Stimulated activated CD4-positive, alpha-beta T cell treated with anti-CD3 and anti-CD28 coated beads, Interleukin-15, amount 100 ng/mL, for 1 hour (primary cell): ENCODE measurements at places on chromosomes 1 and 21.

DNA sequence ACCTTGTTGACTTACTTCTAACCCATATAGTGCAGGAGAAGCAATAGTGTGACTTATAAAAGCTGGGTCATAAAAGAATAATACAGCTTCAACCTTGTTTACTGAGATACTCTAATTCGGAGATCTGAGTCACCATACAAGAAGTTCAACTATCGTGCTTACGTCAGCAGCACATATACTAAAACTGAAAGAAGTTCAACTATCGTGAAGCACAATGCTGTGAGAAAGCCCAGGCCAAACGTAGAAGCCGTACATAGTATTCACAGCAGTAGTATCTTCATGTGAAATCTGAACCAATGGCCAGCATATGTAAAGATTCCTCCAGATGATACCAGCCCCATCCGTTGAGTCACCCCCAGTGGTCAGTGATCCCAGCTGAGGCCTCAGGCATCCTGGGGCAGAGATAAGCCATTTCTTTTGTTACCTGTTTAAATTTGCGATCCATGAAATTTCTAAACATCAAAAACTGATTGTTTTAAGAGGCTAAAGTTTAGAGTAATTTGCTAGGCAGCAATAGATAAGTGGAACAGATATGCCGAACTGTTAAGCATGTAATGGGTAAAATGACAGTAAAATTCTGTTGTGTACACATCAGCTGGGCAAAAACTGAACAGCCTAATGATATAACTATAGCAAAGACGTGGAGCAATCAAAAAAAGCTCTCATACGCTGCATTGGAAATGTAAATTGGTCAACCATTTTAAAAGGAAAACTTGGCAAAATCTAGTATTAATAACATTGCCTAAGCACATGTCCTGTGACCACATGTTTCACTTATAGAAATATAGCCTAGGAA, 53.9 kb upstream of the SAMD13 start:
- DNase-seq, result no peak

DNA sequence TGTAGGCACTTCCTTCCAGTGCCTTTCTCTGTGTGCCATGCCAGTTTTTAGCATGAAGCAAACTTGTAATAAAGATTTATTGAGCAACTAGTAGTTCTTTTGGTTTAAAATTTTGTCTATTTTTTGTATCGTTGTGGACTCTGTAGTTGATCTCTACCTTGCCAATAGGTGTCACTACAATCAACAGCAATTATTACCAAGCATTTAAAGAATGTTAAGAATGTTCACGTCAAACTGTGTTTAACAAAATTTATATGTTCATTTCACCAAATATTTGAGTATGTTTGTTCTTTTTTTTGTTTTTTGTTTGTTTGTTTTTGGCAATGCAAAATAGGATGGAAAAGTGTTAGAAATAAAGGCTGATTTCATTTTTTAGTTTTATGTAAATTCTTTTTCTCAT, 208.1 kb downstream of the PATJ start:
- no peak for DNase-seq

- no peak for DNase-seq
Measured at GRCh38 chr1:200223207-200223606, 186.6 kb downstream of the ZNF281 start.

DNA sequence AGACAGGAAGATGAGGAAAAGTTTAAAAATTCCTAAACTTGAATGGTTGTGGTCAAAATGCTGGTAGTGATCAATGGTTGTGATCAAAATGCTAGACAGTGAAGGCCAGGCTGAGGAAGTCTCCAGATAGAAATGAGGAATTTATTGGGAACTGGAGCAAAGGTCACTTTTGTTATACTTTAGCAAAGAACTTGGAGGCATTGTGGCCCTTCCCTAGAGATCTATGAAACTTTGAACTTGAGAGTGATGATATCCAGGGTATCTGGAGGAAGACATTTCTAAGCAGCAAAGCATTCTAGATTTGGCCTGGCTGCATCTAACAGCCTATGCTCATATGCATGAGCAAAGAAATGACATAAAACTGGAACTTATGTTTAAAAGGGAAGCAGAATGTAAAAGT, 35.5 kb upstream of the RABGAP1L start:
- DNase-seq, result no peak

GRCh38 chr1:112925015-112925414, 31.0 kb downstream of the SLC16A1 start:
- DNase-seq, result no peak

DNA sequence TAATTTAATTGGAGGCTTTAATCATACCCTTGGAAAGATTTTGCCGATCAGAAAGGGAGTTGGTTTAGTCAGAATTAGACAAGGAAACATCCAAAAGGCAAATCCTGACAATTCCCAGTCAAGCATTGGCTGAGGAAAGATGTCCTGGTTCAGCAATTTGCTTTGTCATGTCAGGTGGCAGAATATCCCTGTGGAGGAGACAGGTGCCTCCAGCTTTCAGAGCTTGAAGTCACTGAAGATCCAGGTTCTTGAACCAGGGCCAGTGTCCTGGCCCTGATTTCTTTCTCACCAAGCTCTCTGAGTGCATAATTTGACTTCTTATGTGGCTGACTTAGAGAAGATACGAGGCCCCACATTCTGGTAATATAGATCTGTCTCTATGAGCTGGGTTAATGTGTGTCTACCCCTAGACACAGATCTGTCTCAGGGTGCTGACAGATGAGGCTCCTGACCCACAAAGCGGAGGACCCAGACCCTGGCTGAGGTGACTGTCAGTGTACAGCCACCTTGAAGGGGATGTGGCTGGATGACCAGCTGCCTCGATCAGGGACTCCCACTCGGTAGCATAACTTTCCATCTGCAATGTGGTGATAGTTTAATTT, 118.9 kb downstream of the HHAT start:
- no peak for DNase-seq

- no peak for DNase-seq
Measured at GRCh38 chr1:242718967-242719366, 194.5 kb upstream of the PLD5 start.

DNA sequence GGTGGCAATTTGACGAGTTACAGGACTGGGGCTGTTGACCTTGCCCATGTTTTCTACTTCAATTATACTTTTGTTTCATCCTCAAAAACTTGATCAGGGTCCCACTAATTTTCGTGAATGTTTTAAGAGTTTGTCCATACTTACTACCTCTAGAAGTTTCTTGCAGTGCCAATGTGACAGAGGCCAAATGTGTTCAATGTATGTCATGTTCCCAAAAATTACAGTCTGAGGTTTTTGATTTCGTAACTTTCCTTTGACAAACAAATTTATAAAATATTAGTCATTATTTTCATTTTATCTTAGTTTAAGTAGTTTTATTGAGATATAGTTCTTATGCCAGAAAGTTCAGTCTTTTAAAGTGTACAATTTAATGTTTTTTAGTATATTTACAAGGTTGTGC, 15.3 kb downstream of the VPS13D start:
- no peak for DNase-seq

DNA sequence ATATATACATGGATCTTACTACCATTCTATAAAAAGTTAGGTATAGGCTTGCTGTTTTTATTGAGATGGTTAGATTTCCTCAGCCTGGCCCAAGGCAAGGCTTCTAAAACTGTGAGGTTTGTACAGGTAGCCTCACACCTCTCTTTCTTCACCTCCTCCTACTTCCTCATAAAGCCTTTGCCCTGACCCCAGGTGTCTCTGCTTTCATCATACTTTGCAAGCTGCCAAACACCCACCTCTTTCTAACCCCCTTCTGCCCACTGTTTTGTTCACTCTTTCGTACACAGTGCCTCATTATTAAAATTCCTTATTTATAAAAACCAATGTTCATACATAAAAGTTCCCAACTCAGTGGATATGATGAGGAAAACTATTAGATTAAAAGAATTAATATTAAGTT, 31.4 kb upstream of the SOAT1 start:
- DNase-seq, result no peak

GRCh38 chr1:214581785-214582184, 21.2 kb upstream of the CENPF start:
- DNase-seq, result no peak

- DNase-seq, result no peak
Measured at GRCh38 chr1:93665015-93665414, 16.6 kb downstream of the BCAR3 start.

GRCh38 chr1:210024996-210025395, 87.0 kb downstream of the SYT14 start:
- no peak for DNase-seq

- DNase-seq, result no peak
Measured at GRCh38 chr1:28915031-28915895, 894 bp downstream of the EPB41 start.

- DNase-seq, result no peak
Measured at GRCh38 chr1:41823471-41823870, 95.3 kb downstream of the HIVEP3 start.

- no peak for DNase-seq
Measured at GRCh38 chr21:35521852-35522505, 472.9 kb upstream of the RUNX1 start.

- no peak for DNase-seq
Measured at GRCh38 chr1:202987922-202988583, 19.1 kb upstream of the TMEM183A start.

DNA sequence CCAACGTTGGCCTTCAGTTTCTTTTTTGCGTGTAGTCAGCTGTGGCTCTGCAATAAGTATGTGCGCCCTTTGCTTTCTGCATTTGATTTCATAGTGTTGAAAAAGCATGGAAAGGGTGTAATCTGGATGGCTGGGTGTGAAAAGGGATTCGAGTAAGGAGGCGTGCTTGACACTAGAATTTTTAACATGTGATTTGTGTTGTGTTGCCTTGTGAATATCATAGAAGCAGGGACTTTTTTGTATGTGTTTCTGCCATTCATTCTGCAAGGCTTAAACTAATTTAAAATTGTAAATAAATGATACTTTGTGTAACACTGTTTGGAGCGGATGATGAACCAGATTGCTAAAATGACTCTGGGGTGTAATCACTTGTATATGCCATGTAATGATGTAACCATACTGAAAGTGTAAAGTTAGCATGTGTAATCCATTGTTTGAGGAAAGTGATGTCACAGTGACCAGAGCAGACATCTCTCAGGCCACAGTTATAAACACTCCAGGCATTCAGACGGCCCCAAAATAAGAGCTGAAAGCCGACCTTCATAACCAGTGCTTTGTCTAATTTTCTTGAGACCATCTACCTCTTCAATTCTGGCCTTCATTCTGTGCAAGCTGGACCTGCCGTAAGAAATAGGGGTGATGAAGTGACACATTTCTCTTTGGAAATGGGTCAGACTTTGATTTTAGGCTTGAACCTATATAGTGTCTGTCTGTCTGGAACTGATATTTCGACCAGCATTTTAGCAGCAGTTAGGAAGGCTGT, 618 bp downstream of the SH3BGR start:
- DNase-seq, result no peak

DNA sequence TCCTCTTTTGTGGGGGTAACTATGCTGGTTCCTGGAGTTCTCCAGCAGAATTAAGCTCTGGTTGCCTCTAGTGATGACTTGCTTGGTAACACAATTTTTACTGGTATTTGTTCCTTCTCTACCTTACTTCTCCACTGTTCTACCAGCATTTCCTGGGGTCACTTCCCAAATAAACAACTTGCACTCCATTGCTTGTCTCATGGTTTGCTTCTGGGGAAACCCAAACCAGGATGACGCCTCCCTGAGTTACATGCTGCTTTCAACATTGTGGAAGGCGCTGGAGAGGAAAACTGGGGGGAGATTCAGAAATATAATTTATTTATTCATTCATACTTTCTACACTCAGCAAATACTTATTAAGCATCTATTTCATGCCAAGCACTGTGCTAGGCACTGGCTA, 55.3 kb upstream of the AK4 start:
- DNase-seq, result no peak

DNA sequence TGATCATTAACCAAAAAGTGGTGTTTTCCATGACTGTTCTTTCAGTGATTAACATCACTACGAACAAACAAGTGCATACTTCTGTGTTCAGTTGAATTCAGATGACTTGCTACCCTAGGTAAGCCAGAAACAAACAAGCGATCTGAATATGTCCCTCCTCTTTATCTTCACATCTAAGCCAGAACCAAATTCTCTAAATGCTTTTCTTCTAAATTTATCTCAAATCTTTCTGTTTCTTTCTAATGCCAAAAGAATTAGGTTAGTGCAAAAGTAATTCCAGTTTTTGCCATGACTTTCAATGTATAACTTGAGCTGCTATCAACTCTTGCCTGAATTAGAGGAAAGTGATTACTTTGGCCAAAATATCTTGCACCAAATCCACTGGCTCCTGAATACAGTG, 481.2 kb downstream of the COL11A1 start:
- no peak for DNase-seq

- no peak for DNase-seq
Measured at GRCh38 chr1:64337926-64338325, 132.0 kb upstream of the CACHD1 start.

DNA sequence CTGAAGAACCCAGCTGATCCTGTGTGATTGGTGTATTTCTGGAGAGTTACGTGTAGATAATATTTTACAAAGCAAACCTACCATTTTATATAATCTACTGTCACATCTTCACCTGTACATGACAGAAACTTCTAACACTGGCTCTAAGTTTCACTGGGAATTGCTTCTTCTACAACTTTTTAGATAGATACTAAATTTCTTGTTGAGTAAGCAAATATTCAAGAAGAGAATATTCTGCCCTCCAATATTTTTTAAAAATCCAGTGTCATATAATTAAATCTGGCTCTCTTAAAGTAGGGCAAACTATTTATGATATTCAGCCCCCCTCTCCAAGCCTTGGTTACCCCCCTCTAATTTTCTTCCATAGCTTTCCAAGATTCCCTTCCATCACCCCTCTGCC, 50.1 kb downstream of the MROH9 start:
- DNase-seq, result no peak

DNA sequence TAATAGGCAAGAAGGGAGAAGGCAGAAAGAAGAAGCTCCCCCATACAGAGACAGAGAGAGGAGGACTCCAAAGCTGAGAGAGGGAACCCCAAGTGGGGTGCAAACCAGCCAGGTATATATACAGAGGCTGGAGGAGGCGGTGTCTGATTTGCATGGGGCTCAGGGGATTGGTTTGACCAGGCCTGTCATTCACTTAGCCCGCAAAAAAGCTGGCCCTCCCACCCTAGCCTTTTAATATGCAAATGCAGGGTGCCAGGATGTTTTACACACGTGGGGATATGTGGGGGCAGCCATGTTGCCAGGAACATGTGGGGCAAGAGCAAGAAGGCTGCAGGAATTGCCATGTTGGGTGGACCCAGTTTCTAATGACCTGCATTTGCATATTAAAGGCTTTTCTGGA, 37.0 kb upstream of the TENT5B start:
- no peak for DNase-seq

GRCh38 chr1:242546849-242547729, 22.6 kb upstream of the PLD5 start:
- DNase-seq, result no peak

DNA sequence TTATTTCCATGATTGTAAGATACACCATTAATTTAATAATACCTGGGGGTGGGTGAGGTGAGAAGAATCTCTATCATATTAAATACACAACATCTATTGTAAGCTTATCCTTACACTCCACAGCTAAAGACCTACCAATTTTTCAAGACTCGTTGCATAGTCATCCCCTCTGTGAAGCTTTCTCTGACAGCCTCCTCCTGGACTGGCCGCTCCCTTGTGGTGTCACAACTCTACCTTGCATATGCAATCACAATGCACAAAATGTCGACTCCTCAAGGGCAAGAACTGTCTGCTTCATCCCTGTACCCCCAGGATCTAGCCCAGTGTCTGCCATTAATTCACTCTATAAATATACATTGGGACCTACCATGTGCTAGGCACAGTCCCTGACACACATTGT, 2.4 kb upstream of the PTGFRN start:
- DNase-seq, result no peak
